ENCODE measurements at places on chromosomes 13 and 19. TPM values are rescaled to one million over a fixed set of nuclear protein-coding genes. Genes with fewer than 3 reads are reported as not detected.

DNA sequence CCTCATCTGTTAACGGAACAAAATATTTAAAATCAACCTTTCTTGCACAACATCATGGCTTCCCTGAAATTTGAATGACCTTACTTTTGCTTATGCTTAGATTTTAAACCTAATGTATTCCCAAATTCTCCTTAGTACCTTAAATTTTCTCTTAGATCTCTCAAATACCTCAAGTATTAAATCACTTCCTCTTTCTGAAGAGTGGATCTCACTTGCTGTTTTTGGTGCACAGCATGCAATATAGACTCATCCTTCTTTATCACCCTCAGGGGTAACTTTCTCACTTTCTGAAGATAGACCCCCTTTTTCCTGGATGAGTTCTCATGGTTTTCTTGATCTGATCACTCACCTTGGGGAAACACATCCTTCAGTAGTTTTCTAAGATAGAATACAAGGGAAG lies 871.7 kb downstream of the DACH1 start:
- DNase-seq = no peak

- DNase-seq = no peak
Measured at GRCh38 chr13:51681037-51681678, 96.9 kb downstream of the WDFY2 start.

The CYP4F22 gene
- total RNA-seq = 0.09 TPM

The CACNG6 gene
- total RNA-seq = 0.05 TPM

The FOXA3 gene
- total RNA-seq = 0.05 TPM

The CELF5 gene
- total RNA-seq = 0.28 TPM

DNA sequence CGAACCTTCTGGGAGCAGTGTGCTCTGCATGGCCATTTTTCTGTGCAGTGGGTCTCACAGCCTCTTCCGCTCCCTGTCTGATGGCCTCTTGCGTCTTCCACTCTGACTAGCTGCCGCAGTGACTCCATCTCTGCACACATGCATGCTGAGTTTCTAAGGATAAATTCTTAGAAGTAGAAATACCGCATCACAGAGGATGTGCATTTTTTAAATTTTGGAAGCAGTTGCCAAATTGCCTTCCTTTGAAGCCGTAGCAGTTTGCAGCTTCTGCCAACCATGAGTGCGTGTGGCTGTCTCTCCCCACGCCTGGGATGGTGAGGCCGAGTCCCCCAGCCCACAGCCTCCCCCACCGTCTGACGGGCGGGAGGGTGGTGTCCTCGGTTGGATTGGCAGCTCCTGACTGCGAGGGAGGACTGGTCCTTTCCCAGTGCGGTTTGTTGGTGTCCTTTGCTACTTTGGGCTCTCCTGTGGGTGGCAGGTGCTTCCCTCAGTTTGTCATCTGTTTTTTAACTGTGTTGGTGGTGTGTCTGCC lies 9.8 kb downstream of the FZR1 start:
- DNase-seq = no peak

GRCh38 chr13:29362849-29363604 lies 232.5 kb downstream of the SLC7A1 start:
- DNase-seq = peak; percentile 27

The AKAP8 gene
- total RNA-seq = 18.0 TPM

The JUND gene
- 65.8 TPM for total RNA-seq

GRCh38 chr19:17333611-17334413 lies 843 bp downstream of the ANO8 start:
- no peak for DNase-seq

- DNase-seq = no peak
Measured at GRCh38 chr19:49664171-49665035, 1.3 kb downstream of the IRF3 start.

GRCh38 chr19:51702825-51703574 lies 9.9 kb downstream of the SPACA6 start:
- DNase-seq = no peak

The DPRX gene
- not detected for total RNA-seq

DNA sequence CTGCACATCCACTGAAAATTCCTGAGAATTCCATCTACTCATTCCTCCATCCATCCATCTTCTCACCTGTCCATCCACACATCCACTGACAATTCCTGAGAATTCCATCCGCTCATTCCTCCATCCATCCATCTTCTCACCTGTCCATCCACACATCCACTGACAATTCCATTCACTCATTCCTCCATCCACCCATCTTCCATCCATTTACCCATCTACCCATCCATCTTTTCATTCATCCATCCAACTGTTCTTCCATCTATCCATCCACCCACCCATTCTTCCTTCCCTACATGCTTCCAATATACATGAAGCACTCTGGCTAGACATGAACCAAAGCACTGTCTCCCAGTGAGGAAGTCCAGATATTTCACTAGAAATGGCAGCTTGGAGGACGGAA lies 15.6 kb downstream of the TRPM4 start:
- no peak for DNase-seq

The ONECUT3 gene
- total RNA-seq = under 0.01 TPM

DNA sequence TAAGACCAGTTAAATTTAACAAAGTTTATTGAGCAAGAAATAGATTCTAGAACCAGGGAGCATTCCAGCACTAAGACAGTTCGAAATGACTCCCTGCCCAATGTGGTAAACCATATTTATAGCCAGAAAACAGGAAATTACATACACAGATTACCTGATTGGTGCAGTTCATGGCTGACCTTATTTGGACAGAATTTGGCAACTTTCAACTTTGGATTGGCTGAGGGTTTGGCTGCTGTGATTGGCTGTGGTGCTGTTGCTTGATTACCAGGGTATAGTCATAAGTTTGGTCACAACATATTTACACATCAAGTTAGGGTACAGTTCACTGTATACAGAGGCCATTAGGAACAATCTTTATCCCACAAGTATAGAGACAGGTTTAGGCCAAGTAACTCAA lies 984.8 kb upstream of the MIR17HG start:
- no peak for DNase-seq

The CNN1 gene
- total RNA-seq = 0.47 TPM

The GRK1 gene
- total RNA-seq = 0.14 TPM

- no peak for DNase-seq
Measured at GRCh38 chr19:47713046-47714021, at the start of gene EHD2. TSS of gene EHD2 (plus strand) at chr19:47713422. CDS start at chr19:47716613, 3,191 bp downstream.

The TMPRSS9 gene
- total RNA-seq = 0.09 TPM

GRCh38 chr19:57334191-57334590 lies 13.9 kb downstream of the ZNF543 start:
- no peak for DNase-seq

The ZSCAN5B gene
- not detected for total RNA-seq

DNA sequence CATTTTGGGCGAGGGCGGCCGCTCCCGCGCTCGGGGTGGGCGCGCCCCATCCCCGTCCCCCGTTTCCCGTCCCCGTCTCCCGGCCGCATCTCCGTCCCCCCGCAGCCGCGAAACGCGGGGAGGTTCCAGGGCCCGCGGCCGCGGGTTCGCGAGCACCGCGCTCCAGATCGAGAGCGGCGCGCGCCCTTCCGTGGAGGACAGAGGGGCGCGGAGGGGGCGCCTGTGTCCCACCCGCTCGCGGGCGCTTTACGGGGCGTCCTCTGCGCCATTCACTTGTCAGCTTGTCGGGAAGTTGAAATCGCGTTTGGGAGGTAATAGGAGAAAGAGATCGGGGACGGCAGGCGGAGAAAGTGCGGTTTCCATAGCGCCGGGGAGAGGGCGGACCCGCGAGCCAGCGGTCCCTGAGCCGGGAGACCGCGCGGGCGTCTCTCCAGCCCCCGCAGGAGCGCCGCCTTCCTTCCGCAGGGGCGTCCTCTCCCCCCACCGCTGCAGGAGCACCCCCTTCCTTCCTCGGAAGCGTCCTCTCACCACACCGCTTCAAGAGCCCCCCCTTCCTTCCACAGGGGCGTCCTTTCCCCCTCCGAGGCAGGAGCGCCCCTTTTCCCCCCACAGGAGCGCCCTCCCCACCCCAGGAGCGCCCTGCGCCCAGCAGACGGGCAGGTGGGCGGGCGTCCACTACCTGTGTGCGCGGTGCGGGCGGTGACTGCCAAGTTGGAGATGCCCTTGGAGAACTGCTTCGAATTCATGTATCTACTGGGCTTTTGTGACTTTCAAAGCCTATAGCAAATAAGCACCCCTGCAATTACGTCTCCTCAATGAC lies 962 bp upstream of the IRS2 start:
- DNase-seq = no peak

Data from thymus (tissue), 14 donors.